ENCODE measurements at places on chromosomes 16 and 17.

- DNase-seq: no peak
Observed at GRCh38 chr16:89154390-89155183, 17.0 kb upstream of the CDH15 start.

GRCh38 chr17:39261286-39261685 is 35.5 kb upstream of the STAC2 start:
- no peak for DNase-seq

- no peak for DNase-seq
Observed at GRCh38 chr17:18217412-18218015, 7.9 kb upstream of the LLGL1 start.

DNA sequence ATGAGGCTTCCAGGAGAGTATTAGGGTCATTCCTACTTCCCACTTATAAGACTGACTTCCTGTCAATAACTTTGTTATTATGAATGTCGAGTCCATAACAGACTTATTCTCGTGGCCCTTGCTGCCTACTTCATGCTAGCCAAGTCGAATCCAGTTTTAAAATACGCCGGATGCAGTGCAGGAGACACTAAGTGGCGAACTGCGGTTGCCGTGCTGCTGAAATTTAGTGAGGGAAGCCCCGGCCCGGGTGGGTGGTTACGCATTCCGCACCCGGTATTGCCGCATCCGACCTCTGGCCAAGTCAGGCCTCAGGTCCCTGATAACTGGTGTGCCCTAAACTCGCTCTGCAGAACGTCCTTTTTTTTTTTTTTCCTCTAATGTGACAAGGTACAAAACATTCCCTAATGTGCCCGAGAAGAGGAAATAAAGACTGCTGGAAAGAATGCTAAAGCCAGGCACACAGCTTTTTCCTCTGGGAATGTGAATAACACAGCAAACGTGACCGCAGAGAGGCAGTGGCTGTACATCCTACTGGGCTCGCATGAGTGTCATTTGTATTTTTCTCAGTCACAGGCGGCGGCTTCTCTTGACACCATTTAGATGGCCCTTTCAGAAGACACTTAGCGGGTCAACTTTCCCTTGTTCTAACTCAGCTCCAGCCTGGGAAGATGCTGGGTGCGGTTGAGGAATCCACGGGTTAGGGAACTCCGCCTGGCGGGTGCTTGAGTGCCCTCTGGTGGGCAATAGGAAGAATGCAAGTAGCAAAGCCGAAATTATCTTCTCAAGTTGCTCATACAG is 7.1 kb upstream of the AKTIP start:
- DNase-seq: peak; percentile 13

DNA sequence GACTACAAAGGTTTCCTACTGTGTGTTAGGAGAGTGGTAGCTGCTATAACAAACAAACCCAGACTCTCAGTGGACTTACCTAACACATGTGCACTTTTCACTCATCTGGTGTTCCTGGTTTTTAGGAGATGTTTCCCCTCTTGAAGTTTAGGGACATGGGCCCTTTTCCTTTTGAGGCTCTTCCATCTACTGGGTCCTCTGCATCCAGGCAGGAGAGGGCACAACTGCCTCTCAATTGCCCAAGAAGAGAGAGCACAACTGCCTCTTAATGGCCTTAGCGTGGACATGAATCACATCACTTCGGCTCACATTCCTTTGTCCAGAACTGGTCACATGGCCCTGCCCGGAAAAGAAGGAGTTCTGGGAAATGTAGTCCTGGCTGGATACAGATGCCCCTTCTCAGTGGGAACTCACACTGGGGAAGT is 9.8 kb upstream of the TNRC6C start:
- DNase-seq: no peak

GRCh38 chr17:81665205-81666091 is 957 bp downstream of the OXLD1 start:
- no peak for DNase-seq

- DNase-seq: no peak
Observed at GRCh38 chr16:70697594-70698170, 11.8 kb upstream of the MTSS2 start.

- no peak for DNase-seq
Observed at GRCh38 chr17:53313746-53314145, 509.0 kb upstream of the KIF2B start.

GRCh38 chr16:56936491-56936890 is 4.5 kb downstream of the HERPUD1 start:
- DNase-seq: no peak
